Cortex of kidney (tissue), 1 donor: ENCODE measurements at places on chromosomes 2 and 18.

GRCh38 chr18:48931680-48932461, 18.9 kb downstream of the SMAD7 start:
- no peak for DNase-seq

DNA sequence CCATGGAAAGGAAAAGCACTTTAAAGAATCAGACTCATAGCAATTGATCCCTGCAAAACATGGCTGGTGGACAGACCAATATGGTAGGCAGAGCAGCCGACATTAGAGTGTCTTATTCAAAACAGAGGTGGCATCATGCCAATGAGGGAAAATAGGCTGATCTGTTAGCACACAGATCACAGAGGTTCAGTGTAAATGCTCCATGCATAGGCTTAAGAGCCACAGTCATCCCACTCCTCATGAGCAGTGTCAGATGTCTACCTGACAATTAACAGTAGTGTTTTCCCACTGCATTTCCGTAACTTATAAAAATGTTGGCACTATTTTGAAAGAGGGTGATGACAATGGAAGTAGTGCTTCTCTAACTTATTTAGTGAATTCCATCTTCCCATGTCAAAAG, 86.7 kb downstream of the SPATS2L start:
- no peak for DNase-seq

- DNase-seq, result no peak
Observed at GRCh38 chr2:235398321-235398720, 95.5 kb upstream of the AGAP1 start.

DNA sequence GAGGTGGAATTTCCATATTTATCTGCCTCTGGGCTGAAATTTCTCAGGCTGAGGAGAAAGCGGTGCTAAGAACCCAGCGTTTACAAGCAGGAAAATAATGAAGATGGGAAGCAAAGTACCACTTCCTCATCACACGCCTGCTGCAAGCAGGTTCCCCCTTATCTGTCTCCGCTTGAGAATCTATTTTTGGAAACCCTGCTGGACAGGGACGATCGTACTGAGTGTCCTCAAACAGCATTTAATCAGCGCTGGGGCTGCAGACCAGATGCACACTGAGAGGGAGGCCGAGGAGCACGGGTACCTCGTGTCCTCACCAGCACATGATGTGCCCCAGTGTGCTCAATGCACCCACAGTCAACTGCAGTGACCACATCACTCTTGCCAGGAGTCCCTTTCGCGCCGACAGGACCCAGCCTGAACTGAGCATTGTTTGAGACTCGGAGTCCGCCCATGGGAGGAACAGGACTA, 160.4 kb downstream of the HDAC4 start:
- no peak for DNase-seq

- DNase-seq, result no peak
Observed at GRCh38 chr2:20676353-20677215, 9.6 kb downstream of the GDF7 start.

- DNase-seq, result no peak
Observed at GRCh38 chr2:121722479-121722878, 14.2 kb downstream of the NIFK start.

GRCh38 chr2:161946489-161947107, 127.4 kb downstream of the DPP4 start:
- no peak for DNase-seq

DNA sequence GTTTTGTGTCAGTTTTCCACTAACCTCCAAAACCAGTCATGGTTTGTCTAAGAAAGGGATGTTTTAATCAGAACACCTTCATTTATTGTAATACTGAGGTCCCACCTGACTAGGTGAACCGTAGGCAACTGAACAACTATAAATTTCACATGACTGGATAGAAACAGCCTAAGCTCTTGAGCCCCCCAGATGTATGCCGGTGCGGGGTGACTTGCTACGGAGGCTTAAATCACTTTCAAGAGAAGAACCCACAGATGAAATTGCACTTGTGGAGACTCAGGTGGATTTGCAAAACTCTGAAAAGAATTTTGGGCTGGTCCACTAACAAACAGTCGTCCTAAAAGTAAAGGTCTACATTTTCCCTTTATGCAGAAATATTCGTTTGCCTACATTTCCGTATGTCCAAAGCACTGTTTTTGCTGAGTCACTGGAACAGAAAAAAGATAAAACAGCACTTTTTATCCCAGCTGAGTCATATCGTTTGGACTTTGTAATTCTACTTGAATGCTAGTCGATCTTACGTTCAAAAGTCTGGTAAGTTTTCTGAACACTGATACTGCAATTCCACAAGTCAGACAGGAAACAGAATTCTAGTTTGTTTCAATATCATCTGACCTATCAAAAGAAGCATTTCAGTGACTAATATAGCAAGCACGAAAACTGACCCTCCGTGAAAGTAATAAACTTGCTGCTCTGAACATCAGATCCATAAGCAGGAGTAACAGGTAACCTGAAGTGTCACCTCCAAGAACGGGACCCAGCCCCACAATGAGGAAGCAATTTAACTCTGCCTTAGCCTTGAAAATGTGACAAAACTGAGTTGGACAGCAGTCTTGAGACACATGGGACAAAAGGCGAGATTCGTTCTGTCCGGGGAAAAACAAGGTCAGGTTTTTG, 18.1 kb downstream of the ZNF516 start:
- no peak for DNase-seq

DNA sequence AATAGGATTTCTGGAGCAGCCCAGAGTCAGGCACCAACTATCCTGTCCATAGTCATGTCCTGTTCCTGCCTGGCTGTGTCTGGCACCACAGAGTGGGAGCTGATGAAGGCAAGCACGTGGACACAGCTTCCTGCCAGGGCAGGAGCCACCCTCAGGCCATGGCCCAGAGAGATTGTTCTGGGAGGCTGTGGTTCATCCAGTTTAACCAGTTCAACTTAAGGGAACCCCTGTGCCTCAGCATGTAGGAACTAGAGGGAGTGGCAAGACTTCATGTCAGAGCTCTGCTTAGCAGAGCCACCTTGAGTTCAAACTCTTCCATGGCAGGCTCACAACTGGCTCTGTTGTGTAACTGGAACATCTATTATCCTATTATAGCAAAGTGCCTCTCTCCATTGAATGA, 73.2 kb upstream of the NCKAP5 start:
- no peak for DNase-seq

DNA sequence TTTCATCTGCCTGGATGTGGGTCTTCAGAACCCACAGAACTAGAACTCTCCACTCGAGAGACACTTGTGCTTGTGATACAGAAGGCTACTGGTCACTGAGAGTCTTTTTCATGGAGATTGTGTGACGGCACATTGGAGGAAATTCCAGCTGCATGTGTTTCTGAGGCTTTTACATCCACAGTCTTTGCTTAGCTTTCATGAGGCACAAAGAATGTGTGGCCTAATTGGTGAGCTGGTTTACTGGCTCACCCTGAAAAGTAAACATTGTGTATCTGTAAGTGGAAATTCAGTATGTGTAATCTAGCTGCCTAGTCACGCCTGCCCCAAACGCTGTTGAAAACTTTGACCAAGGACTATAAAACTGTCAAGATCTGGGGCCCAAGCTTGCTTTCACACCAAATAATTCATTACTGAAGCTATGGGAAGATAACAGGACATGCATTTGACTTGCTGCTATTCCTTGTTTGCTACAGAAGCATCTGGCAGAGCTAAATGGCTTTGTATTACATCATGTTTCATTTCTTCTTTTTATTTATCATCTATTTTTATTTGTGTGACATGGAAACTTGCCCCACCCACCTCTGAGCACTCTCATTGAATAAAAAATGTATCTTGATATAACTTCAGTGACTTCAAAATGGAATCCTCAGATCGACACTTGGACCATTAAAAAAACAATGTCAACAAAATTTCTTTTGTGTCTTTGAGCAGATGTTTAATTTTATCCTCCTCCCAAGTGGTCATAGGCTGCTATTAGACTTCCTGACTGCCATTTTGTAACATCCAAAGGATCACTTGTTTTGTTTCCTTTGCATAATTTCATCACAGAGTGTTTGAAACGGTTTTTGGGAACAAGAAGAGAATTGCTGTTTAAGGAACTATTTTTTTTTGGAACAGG, 80.2 kb downstream of the EFEMP1 start:
- DNase-seq, result no peak

- no peak for DNase-seq
Observed at GRCh38 chr2:166314022-166314759, 61.6 kb downstream of the SCN9A start.
